ENCODE measurements at places on chromosomes 1 and 21.

- peak; percentile 18 for DNase-seq
These were observed 79.7 kb upstream of the CHODL start for GRCh38 chr21:18164933-18165332.

DNA sequence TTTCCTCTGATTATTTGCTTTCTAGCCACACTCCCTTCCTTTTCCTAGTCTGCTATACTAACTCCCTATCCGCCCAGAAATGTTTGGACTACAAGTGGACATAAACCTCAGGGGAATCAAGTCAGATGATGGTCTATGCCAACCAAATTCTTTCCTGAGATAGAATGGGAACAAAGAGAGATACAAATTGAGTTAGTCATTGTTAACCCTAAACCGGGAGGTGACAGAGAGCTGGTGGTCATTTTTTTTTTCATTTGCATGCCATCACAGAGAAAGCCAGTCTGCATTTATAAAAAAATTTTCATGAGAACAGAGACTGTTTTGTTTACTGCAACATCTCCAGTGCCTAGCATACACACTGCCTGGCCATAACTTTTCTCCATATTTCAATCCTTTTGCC is 35.0 kb downstream of the MYSM1 start:
- no peak for DNase-seq

DNA sequence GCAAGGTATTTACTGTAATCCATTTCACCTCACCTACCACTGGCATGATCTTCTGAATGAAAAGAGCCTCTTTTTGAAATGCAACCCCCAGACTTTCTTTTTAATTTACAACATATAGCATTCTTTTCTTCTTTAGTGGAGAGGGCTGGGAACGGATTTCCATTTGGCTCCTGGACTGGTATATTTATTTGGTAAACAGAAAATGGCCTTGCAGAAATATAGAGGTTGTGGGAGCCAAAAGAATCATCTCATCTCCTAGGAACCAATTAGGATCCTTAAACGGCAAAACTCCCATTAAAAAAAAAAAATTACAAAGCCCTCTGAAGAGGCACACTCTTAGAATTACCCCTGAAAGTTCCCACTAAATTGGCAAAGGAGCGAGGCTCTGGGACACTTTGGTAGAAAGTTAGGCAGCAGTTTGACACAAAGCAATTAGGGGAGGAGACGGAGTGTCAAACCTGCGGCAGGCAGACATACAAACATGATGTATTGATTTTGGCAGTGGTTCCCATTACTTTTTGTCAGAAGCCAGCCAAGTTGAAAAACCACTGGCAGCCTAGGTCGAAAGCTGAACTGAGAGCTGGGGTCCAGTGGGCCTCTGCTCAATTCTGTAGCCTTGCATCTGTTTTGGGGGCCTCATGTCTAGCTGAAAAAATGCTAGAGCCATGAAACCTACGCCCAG is 135.1 kb upstream of the MAGI3 start:
- no peak for DNase-seq

- no peak for DNase-seq
These were observed 791 bp downstream of the USP24 start for GRCh38 chr1:55214212-55214933.

DNA sequence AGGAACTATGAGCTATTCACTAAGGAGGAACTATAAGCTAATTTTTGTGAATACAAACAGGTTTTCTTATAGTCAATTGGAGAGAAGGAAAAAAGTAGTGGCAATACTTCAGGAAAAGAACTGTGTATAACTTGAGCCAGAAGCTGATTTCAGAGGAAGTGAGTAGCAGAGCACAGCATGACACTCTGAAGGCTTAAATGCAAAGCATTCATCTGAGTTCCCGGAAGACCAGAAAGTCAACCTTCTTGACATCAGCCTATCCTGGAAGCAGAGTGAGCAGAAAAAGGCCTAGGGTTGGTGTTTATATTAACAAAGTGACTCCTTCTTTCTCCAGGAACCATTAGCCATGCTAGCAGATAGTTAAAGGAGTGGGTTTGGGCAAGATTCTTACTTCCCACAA is 545.2 kb downstream of the MRPL39 start:
- no peak for DNase-seq
